ENCODE measurements at places on chromosomes 11 and 22.

DNA sequence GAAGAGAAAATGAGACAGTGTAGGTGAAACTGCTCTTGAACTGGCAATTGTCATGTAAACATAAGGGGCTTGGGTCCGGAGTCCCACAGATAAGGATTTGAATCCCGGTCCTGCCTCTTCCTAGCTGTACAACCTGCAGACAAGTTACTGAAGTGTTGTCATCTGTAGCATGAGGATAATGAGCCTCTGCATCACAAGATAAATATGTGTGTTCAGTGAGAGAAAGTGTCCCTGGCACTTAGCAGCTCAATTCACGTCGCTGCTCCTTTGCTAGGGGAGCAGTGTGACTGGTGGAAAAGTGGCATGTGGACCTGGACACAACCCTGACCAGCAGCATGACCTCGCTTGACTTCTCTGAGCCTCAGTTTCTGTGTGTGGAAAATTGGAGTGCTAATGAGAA lies 73.7 kb upstream of the NECTIN1 start:
- DNase-seq: no peak

- DNase-seq: no peak
Measured at GRCh38 chr11:28350216-28350615, 242.0 kb downstream of the METTL15 start.

- no peak for DNase-seq
Measured at GRCh38 chr11:108218455-108218854, 4.0 kb downstream of the NPAT start.

- no peak for DNase-seq
Measured at GRCh38 chr11:15707194-15707593, 592.5 kb downstream of the INSC start.

DNA sequence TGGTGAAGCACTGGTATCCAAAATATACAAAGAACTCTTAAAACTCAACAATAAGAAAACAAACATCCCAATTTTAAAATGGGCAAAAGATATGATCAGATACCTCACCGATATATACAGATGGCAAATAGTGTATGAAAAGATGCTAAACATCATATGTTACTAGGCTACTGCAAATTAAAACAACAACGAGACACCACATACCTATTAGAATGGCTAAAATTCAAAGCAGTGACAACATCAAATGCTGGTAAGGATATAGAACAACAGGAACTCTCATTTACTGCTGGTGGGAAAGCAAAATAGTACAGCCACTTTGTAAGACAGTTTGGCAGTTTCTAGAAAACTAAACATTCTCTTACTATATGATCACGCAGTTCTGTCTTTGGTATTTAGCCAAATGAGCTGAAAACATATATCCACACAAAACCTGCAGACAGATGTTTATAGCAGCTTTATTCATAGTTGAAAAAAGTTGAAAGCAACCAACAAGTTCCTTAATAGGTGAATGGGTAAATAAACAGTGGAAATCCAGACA lies 38.5 kb downstream of the SIK3 start:
- no peak for DNase-seq

DNA sequence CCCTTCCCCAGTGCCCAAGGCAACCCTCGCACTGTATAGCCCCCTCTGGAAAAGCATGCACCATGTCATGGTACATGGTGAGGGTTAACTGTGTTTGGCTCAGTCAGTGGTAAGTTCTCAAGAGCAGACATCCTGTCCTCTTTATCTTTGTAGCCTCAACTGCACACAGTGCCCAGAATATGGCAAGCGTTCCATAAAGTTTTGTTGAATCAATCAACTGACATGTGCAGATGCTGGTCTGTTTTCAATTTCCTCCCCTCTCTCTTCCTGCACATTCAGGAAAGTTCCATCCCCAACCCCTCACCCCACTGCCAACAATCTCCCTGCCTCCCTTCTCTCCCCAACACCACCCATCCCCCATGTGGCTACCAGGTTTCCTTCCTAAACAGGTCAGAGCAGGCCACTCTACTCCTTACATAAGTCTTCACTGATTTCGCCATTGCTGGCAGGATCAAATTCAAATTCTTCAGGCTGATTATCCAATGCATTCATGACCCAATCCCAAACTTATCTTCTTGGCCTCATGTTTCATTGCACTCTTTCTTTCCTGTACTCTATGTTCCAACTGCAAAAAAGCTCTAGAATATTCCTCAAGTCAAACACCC lies 15.5 kb upstream of the TMPRSS5 start:
- no peak for DNase-seq

DNA sequence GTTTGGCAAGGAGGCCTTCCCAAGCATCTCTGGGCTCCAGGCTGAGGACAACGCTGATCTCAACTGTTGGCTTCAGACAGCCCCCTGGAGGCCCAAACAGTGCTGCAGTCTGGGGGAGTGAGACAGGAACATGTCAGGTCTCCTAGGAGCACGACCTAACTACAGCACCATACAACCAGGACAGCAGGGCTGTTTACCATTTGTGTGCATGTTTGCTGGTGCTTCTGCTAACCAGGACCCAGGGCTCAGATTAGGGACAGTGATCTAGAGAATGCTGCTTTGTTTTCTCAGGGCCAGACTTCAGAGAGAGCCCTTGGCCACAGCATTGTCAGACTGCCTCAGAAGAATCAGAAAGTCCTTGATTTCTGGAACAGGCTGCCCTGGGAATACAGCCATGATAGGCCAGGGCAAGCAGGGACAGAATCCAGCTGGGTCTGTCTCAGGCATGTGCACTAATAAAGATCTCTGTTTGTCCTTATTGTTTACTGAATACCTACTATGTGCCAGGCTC lies 126.5 kb downstream of the VPREB1 start:
- no peak for DNase-seq

GRCh38 chr11:27735281-27735680 lies 35.0 kb upstream of the BDNF start:
- DNase-seq: no peak

- no peak for DNase-seq
Measured at GRCh38 chr22:26196657-26197056, 27.4 kb downstream of the SEZ6L start.

GRCh38 chr22:41762980-41763779 lies 37.3 kb upstream of the CCDC134 start:
- no peak for DNase-seq

DNA sequence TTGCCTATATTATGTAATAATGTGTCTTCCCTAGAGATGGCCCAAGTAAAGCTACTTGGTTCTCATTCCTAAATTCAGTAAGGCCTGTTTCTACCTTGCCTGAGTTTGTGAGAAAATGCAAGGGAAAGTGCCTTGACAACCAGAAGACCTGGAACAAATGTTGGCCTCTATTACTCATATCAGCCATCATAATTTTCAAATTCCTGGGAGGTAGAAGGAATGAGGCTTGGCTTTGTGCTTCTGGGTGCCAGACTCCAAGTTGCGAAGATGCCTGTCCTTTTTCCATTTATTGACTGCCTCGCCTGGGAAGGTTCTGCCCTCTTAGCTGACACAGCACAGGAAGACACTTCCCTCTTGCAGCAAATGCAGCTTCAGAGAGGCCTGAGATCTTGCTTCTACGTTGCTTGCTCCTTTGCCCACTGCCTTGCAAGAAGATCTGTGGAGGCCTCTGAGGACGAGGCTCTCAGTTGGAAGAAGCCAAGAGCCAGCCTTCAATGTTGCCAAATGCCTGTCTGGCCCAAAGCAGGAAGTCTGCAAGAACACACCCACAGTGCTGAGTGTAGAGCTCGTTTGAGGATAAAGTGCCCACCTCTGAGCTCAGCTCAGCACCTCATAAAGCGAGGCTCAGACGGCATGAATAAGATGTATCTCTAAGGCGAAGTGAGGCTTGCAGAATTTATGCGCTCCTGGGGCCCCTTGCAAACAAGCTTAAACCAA lies 120.1 kb downstream of the GALNT18 start:
- DNase-seq: no peak

All from NCI-H187 treated with DMSO at 0.1 percent for 48 hours (cell line).